NCI-H82 (cell line): ENCODE measurements at places on chromosomes 5 and 9.
A peak's percentile ranks its signal among the peaks of the same experiment; 100 is the strongest.

- DNase-seq, result no peak
Observed at GRCh38 chr9:91428436-91428835, 4.8 kb upstream of the NFIL3 start.

GRCh38 chr9:38003230-38003629, 65.8 kb downstream of the SHB start:
- DNase-seq, result no peak

DNA sequence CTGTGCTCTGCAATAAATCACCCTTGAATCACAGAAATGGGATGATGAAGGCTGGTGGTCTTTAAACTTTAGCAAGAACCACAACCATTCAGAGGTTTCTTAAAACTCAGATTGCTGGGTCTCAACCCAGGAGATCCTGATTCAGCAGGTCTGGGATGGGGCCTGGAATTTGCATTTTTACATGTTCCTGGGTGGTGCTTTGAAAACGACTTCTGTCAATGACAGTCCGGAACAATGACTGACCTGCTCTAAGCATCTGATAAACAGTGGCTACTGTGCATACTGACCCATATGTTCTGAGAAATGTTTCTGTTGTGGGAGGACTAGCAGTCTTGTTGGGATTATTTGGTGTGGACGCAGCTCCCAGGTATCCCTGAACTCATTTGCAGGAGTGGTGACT, 92.7 kb downstream of the GADD45G start:
- DNase-seq, result no peak

DNA sequence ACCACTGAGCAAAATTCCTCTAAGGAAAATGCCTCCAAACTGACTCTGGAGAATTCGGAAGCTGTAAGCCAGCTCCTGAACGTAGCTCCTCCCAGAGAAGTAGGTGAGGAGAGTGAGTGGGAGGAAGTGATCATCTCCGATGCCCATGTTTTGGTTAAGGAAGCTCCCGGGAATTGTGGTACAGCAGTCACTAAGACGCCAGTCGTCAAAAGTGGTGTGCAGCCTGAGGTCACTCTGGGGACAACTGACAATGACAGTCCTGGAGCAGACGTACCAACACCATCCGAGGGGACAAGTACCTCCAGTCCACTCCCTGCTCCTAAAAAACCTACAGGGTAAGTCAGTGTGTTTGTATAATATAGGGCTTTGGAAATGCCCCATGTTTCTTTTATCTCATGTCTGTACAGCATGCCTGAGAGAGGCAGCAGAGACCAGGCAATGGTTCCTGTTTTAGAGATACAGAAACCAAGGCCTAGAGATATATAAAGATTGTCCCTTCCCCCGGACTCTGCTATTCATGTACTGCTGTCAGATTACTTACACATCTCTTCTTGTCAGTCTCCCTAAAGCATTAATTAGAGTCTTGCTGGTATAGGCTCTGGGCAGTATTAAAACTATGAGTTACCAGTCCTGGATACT, 23.9 kb downstream of the HMGXB3 start:
- no peak for DNase-seq

- DNase-seq, result no peak
Observed at GRCh38 chr5:174414315-174414710, 310.1 kb upstream of the MSX2 start.

DNA sequence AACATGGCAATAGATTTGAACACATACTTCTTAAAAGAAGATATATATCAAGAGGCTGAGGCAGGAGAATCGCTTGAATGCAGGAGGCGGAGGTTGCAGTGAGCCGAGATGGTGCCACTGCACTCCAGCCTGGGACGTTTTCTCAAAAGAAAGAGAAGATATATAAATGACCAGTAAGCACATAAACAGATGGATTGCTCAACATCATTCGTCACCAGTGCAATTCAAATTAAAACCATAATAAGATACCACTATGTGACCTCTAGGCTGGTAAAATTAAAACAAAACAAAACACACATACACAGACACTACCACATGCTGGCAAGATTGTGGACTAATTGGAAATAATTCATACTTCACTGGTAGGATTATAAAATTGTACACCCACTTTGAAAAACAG, 5.3 kb upstream of the TXN start:
- DNase-seq, result no peak

DNA sequence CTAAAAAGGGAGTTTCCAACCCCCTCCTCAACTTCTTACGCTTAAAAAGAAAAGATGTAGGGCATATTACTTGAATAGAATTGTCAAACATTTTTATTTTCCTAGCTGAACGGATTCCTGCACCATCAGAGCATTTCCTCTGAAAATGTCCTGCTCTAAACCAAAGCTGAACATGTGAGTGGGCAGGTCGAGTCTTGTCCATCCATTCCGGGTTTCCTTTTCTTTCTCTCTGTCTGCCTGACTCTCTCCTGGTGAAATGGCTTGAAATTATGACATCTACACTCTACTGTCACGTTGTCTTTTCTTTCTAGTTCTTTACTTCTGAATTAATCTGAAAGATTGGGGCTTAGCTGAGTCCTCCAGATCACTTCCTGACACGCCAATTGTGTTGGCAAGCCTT, 39.2 kb upstream of the PTPN3 start:
- DNase-seq, result no peak

- no peak for DNase-seq
Observed at GRCh38 chr9:19119801-19120440, 7.4 kb downstream of the PLIN2 start.

GRCh38 chr5:146339715-146340259, 1.1 kb downstream of the POU4F3 start:
- DNase-seq, result no peak

DNA sequence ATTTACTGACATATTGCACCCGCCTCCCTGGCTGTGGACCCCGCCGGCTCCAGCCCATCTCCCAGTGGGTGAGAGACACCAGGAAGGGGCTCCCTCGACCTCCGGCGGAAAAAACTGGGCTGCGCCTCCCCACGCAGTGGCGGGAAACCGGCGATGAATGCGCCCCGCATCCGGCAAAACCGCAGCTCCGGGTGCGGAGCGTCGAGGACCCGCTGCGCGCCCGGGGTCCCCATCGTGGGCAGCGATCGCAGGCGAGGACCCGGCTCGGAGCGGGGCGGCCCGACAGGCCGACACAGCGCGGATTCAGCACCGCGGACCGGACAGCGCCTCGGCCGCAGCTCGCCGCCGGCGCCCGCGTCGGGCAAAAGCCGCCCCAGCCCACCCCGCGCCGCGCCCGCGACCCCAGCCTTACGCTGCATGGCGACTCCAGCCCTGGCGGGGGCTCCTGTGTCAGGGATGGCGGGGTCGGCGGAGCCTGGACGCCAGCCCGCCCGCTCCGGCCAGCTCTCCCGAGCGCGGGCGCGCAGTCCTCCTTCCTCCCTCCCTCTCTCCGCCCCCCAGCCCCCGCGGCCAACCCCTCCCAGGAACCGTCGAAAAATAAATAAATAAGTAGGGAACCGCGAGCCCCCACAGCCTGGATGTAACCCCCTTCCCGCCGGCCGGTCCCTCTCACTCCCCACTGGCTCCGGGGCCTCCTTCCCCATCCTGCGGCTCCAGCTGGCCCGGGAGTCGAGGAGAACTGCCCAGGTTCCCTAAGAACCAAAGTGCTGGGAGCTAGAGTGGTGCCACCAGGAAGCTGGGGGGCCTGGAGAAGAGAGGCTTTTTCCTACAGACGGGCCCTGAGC, 3.1 kb downstream of the LHX3 start:
- DNase-seq, result no peak

GRCh38 chr5:139838381-139839197, 43.0 kb downstream of the PSD2 start:
- no peak for DNase-seq

DNA sequence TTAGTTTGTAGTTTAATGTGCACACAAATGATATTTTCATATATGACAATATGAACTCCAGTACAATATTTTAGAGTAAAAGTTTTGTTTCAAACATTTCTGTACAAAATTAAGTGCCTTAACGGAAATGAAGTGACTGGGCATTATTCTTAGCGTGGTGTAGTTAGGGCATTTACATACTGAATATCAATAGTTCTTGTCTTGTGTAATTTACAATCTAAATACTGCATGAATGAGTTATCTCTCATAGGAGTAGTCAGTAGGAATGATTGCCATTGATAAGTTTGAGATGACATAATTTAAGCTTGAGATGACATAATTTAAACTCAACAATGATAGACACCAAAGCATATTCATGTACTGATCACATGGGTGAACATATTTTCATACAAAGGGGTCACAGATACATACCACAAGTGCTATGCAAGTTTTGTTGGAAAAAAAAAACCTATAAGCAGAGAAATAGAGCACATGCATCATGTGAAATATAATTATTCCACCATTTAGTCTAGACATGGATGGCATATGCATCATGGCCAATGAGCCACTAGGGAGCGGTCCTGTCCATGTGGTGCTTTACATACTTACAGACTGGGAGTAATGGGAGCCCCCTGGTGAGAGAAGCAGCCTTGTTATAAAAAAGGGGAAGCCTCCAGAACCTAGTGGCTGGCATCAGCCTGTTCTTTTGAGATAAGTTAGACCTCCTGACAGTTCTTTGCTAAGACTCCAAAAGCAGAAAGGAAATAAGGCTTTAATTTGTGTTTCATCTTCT, 1523.9 kb downstream of the MAT2B start:
- peak; percentile 79 for DNase-seq

DNA sequence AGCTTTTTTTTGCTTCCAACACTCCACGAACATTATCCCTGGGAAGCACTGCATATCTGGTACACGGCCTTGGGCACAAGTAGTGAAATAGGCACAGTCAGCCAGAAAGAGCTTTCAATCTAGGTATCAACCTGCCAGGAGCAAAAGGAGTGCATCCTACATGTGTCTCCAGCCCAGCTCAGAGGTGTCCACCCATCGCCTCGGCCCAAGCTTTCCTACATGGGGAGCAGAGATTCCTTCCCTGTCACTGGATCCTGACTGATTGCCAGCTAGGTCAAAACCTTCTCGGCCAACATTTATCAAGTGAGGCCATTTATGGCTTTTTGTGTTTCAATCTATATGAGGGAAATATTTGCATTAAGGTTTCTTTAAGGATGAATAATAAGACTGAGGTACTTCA, 55.8 kb downstream of the GOLM1 start:
- DNase-seq, result no peak

DNA sequence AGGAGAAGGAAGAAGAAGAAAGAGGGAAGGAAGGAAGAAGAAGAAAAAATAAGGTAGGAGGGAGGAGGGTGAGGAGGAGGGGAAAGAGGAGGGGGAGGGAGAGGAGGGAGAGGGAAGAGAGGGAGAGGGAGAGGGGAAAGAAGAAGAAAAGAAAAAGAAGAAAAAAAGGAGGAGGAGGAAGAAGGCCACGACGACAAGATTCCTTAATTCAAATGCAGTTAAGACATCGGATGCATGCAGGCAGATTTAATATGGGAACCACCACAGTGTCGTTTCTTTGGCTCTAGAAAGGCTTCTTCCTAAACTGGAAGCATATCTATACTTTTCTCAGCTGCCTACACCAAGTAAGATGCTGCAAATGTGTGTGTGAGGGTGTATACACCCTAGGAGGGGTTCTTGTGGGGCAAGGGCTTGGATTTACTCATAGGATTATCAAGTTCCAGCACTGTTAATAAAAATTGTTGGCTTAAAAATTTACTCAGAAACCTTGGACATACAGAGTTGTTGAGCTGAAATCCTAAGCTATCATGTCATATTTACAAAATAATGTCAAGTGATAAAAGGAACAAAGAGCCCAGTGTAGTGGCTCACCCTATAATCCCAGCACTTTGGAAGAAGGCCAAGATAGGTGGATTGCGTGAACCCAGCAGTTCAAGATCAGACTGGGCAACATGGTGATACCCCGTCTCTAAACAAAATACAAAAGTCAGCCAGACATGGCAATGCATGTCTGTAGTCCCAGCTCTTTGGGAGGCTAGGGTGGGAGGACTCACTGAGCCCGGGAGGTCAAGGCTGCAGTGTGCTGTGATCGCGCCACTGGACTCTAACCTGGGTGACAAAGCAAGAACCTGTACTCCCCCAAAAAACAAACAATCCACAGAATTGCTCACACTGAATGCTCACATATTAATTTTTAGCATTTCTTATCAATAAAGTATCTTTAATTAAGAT, 108.5 kb downstream of the UBAP2 start:
- DNase-seq, result no peak

DNA sequence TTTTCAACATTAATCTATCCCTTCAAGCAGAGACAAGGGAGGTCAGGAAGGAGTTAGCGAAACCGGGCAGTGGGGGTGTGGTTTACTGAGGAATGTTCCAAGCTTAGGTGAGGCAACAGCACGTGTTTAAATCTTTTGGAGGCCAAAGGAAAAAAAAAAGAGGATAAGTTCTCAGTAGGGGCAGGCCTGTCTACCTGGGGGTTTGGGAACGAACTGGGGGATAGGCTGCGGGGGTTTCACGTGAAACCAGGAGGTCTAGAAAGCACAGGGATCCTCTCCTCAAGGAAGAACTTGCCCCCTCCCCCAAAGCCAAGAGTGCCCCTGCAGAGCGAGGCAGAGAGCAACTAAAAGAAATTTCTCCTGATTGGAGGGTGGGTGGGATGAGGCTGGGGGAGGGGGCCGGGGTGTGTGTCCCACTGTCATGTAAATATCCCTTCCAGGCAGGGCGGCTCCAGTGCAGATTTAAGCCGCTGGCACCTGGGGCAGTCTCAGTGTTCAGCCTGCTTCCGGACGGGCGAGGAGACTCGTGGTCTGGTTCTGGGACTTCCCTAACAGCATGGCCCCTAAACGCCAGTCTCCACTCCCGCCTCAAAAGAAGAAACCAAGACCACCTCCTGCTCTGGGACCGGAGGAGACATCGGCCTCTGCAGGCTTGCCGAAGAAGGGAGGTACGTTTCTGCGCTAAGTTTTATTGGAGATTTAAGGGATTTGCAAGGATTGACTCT, 5.5 kb upstream of the SET start:
- peak; percentile 85 for DNase-seq

DNA sequence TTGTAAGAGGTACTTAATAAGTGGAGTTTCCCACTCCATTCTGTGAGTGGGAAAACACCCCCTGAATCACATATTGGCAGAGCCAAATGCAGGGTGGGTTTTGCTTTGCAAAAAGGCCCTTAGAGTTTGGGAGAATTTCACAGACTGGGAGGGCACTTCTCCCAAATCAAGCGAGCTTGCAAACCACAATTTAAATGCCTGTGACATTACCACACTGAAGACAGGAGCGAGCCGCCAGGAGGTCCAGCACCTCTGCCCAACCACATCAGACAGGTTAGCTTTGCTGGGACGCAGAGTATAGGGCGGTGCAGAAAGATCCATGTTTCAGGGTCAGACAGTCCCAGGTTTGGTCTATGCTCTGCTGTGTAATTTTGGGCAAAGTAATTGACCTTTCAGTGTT, 2.3 kb downstream of the ALAD start:
- no peak for DNase-seq
